Hematopoietic multipotent progenitor cell treated with erythropoietin and hydrocortisone succinate and interleukin-3 and kit ligand, for 4 days (in vitro differentiated cells): ENCODE measurements at places on chromosomes 1 and 21.

DNA sequence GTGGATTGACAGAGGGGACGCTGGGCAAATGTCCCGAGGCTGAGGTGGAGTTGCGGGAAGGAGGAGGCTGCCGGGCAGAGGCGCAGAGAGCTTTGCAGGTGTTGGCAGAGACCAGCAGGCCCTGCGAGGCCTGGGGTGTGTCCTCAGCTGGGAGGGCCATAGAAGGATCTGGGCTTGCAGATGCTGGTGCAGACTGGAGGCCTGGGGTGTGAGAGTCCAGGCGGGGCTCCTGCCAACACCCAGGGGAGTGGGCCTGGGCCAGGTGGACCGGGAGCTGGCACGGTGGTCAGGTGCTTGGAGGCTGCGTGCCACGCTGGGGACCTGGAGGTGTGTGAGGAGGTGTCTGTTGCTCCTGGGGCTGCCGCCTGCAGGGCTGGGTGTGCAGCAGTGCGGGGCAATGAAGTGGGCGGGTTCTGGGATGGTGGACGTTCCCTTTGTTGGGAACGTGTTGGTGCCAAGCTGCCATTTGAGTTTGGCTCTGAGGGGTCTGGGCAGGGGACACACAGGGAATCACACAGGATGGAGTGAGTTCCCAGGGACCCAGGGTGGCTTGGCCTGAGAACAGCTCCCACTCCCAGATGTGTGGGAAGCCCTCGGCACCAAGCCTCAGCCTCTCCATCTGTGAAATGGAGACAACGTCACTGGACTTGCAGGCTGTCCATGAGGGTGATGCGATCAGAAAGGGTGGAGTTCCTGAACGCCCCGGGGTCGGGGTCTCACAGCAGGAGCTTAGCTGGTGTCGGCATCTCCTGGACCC lies 39.9 kb upstream of the POFUT2 start:
- no peak for DNase-seq

DNA sequence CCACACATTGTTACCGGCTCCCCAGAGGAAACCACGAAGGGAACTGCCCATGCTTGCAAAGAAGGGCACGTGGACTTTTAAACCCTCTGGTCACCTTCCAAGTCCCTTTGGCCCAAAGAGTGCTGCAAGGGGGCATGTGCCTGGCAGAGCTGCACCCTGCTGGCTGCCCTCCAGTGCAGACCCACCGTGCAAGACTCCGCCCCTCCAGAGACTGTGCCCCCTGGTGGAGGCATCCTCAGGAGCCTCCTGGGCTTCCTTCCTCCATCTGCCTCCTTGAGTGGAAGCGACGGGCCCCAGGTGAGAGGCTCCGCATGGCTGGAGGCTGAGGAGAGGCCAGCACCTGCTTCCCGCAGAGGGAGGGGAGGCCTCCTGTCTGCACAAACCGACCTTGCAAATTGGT lies 100.6 kb downstream of the CRYAA start:
- peak; percentile 59 for DNase-seq

- peak; percentile 60 for DNase-seq
These were observed 17.1 kb upstream of the ADGRB2 start for GRCh38 chr1:31781138-31781755.

DNA sequence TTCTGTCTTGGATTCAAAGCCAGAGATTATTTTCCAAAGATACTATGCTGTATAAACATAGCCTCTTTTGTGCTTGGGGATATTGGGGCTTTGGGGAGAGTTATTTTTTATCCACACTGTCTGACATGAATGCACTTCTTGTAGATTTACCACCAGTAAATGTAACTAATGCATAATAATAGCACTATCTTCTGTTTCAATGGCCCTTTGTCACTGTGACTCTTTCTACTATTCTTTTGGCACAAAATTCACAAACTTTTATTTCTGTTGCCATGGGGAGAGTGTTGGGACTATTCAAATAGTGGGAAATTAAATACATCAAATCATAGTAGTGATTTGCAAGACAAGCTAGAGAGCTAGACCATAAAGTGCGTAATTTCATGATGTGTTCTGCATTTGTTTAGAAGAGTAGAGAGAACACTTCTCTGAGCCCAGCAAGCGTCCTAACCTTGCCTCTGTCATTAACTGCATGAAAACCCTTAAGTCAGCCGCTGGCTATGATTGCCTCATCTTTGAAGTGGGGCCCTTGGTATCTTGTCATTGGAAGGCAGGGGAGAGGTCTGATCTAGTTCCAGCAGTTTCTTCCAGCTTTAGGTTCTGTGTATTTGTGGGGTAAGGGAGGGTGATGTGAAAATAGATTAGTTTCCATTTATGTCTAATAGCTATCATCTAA lies 154.4 kb downstream of the HHAT start:
- no peak for DNase-seq

- DNase-seq: peak; percentile 37
These were observed 2.6 kb downstream of the TAGLN2 start for GRCh38 chr1:159922511-159923202.

- peak; percentile 34 for DNase-seq
These were observed 27.1 kb upstream of the KCTD3 start for GRCh38 chr1:215539803-215540570.

GRCh38 chr1:151837197-151837596 lies 2.4 kb downstream of the C2CD4D start:
- DNase-seq: no peak

DNA sequence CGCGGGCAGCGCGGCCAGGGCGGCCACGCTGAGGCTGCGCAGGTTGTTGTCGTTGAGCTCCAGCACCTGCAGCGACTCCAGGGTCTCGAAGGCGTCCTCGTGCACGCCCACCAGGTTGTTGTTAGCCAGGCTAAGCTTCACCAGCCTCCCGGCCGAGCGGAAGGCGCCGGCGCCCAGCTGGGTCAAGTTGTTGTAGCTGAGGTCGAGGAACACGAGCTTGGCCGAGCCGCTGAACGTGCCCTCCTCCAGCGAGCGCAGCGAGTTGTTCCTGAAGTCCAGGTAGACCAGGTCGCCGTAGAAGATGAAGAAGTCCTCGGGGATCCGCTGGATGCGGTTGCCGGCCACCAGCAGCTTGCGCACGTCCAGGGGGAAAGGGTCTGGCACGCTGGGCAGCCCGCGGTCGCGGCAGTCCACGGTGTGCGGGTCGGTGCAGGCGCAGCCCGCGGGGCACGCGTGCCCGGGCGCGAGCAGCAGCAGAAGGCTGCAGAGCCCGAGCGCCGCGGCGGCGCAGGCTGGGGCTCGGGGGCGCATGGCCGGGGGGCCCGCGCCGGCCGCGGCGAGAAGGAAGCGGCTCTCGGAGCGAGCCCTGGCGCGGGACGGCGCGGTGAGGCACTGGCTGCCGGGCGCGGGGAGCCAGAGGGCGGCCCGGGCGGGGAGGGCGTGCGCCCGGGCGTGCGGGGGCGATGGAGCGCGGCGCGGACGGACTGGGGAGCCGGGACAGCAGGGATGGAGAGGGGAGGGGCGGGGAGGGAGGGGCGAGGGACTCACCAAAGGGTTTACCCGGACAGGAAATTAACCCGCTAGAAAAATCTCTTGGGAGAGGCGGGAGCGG lies 524 bp downstream of the LRRC38 start:
- DNase-seq: no peak

GRCh38 chr1:34166625-34167361 lies 1.8 kb upstream of the CSMD2 start:
- no peak for DNase-seq

DNA sequence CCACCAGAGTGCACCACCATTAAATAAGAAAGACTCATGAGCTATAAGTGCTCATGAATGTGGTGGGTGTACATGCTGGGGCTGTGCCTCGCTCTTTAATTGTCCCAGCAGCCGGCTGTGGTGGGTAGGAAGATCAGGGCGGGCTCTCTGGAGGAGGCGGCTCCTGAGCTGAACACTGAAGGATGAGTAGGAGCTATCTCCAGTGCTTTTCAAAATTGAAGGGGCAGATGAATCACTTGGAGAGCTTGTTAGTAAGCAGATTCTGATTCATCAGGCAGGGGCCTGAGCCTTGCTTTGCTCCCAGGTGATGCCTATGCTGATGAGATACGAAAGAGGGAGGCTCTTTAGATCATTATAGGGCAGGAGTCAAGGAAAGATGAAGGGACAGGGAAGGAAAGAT lies 54.1 kb downstream of the ETS2 start:
- no peak for DNase-seq

DNA sequence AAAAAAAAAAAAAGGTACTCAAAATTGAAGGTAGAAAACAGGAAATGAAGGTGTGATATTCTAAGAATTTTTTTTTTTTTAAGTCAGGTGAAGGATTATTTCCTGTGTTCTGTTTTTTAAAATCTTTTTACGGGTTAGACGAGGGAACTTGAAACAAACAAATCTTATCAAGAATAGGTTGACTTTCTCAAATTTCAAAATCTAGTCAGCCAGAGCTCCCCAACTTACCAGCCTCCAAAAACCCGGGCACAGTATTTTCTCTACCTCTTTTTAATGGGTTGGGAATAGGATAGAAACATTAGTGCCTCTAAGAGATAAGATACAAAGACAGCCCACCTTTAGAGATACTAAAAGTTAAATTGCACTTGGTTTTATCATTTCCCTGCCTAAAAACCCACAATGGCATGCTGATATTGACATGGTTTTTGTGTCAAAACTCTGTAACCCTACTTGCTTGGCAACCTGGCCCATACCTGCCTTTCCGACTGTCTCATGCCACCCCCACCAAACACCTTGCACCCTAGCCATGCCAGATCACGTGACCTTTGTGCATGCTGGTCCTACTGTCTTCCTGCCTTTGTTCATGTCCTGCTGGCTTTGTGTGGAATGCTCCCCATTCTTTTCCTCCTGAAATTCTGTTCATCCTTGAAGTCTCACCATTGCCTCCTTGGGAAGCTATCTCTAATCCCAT lies 4.2 kb downstream of the RCAN3 start:
- no peak for DNase-seq

DNA sequence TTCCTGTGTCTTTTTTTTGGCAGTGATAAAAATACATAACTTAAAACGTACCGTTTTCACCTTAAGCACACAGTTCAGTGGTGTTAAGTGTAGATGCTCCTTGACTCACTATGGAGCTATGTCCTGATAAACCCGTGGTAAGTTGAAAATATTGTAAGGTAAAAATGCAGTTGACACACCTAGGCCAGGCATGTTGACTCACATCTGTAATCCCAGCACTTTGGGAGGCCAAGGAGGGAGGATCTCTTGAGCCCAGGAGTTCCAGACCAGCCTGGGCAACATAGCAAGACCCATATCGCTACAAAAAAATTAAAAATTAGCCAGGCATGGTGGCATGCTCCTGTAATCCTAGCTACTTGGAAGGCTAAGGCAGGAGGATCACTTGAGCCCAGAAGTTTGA lies 73.6 kb upstream of the COG2 start:
- no peak for DNase-seq

DNA sequence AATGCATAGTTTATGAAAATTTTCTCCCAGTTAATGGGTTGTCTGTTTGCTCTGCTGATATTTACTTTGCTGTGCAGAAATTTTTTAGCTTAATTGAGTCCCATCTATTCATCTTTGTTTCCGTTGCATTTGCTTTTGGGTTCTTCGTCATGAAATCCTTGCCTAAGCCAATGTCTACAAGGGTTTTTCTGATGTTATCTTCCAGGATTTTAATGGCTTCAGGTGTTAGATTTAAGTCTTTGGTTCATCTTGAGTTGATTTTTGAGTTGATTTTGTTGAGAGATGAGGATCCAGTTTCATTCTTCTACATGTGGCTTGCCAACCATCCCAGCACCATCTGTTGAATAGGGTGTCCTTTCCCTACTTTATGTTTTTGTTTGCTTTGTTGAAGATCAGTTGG lies 85.2 kb downstream of the DRAM2 start:
- DNase-seq: no peak

DNA sequence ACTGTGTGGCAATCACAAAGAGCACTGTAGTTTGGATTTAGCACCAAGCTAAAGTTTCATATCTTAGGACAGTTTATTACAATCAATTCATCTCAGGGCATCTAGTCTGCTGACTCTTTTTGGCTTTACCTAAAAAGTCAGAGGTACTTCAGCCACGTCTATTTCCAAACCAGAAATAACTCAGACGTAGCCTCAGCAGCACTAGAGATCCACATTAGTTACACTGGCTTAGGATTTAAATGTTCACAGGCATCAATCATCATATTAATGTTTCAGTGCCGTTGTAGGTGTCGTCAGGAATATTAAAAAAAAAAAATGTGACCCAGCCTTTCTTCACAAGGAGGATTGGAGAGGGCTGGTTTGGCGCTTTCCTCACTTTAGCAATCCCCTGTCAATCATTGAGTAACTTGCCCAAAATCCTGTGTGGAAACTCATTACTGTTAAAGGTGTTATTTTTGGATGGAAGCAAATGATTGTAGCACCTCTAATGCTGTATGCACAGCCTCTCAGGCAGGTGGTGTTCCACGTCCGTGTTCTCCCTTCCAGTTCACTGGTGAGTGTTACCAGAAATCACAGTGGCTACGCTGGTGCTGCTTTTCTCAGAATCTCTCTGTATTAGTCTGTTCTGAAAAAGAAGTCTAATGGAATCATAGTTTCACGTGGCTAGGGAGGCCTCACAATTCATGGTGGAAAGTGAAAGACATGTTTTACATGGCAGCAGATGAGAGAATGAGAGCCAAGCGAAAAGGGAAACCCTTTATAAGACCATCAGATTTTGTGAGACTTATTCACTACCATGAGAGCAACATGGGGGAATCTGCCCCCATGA lies 45.4 kb downstream of the NEK7 start:
- no peak for DNase-seq

DNA sequence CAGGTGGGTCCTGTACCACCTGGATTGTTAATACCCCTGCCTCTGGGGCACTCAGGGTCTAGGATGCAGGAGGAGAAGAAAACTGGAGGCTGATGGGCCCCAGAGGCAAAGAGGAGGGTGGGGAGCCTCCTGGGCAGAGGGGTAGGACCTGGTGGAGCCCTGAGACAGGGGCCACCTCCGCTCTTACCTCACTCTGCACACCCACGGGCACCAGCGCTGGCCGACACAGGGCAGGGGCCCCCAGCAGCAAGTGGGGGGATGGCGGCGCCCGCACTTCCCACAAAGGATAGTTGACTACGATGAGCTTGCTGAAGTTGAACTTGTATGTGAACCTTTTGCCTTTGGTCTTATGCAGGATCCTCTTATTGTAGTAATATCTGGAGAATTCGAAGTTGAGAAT lies 1.1 kb downstream of the ETV3L start:
- no peak for DNase-seq

- DNase-seq: peak; percentile 42
These were observed 314 bp downstream of the DPH5 start for GRCh38 chr1:101025283-101025656.

DNA sequence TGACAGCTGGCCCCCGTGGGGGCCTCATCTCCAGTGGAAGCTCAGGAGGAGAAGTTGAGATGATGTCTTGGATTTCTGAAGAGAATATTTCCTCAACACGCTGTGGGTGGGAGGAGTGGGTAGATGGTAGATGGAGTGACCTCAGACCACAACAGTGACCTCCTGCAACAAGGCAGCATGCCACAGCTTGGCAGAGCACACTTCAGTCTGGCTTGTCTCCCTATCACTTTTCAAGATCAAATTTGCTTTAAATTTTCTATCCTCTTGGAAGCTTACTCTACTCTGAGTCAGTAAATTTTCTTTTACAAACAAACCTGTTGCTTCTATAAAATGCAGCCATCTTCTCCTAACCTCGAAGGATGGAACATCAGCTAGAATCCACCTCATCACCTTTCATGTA lies 59.7 kb downstream of the NTPCR start:
- peak; percentile 36 for DNase-seq
